Stimulated activated naive CD4-positive, alpha-beta T cell (primary cell): ENCODE measurements at places on chromosomes 7 and 10.

GRCh38 chr7:155337946-155338631 lies 40.4 kb downstream of the INSIG1 start:
- no peak for DNase-seq

DNA sequence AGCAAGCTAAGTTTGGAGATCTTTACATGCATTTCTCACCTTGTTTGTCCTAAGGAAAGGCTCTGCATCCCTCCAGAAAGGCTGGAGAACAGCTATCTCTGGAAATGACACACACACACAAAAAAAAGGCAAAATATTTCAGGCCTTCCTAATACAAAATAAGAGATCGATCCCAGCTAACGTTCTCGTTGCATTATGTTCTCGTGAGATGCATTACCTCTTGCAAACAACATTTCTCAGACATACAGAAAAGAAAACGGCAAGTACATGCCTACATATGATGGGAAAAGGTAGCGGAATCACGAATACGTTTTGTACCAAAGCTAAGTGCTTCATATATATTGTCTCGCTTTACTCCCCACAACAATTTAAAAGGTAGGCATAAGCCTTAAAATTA lies 488 bp downstream of the MTERF1 start:
- DNase-seq, result no peak

DNA sequence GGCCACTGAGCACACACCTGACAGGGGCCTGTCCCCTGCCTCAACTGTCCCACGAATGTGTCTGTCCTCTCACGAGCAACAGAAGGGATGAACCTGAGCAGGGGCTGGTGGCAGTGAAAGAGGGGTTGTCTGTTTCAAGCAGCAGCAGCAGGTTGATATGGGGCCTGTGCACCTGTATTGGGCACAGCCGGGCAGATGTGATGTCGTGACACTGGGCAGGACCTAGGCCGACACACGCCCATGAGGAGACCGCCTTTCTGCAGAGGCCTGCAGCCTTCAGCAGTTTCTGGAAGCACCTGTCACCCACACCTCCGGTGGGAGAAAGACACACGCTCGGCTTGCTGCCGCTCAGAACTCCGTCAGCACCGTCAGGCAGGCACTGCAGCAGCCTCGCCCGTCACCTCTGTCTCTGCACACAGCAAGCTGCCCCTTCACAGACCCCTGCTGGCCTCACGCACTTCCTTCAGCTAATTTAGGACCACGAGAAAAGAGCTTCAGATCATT lies 48.5 kb downstream of the AMZ1 start:
- no peak for DNase-seq

GRCh38 chr7:134122980-134123379 lies 4.2 kb upstream of the LRGUK start:
- no peak for DNase-seq

DNA sequence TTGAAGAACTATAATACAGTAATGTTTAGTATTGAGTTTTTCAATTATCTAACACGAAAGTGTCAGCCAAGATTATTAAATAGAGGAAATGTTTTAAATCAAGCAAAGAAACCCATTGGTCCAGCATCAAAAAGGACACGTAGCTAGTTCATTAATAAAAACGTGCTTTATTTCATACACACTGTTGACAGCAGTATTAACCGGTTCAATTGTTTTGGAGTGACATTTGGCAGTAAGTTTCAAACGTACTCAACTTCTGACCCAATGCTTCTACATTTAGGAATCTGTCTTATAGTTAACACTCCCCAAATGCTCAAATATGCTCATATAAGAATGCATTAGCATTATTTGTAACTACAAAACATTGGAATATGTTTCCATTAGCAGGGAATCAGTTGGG lies 41.3 kb downstream of the SLC16A12 start:
- DNase-seq, result no peak

GRCh38 chr7:70752794-70753241 lies 379.1 kb upstream of the GALNT17 start:
- DNase-seq, result no peak

- DNase-seq, result no peak
Measured at GRCh38 chr7:64599359-64599758, 36.5 kb upstream of the ZNF680 start.

GRCh38 chr7:79951415-79951814 lies 183.2 kb upstream of the GNAI1 start:
- no peak for DNase-seq

DNA sequence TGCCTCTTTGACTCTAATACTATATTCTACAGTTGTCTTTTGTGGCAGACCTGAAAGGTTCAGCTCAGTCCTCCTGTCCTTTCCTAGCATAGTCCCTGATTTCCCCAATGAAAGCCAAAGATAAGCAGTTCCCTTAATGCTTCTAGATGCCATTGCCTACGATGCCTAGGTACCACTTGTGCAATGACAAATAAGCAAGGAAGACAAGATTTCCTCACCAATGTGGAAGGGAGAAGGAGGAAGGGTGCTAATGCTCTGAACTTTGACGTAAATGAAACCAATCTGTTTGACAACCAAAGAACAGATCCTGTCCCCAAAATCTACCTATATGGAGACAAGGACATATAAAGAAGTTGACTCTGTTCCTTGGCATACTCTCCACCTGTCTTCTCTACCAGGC lies 393.3 kb downstream of the KCNMA1 start:
- no peak for DNase-seq

GRCh38 chr10:21327289-21327993 lies 198.0 kb downstream of the SKIDA1 start:
- no peak for DNase-seq

- no peak for DNase-seq
Measured at GRCh38 chr7:2575046-2575732, 16.4 kb downstream of the IQCE start.

DNA sequence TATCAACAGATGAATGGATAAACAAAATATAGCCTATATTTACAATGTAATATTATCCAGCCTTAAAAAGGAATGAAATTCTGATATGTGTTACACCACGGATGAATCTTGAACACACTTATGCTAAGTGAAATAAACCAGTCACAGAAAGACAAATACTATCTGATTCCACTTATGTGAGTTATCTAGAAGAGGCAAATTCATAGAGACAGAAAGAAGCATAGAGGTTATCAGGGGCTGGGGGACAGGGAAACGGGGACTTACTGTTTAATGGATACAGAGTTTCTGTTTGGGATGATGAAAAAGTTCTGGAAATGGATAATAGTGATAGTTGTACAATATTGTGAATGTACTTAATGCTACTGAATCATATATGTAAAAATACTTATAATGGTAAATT lies 329.9 kb downstream of the LRMDA start:
- DNase-seq, result no peak

DNA sequence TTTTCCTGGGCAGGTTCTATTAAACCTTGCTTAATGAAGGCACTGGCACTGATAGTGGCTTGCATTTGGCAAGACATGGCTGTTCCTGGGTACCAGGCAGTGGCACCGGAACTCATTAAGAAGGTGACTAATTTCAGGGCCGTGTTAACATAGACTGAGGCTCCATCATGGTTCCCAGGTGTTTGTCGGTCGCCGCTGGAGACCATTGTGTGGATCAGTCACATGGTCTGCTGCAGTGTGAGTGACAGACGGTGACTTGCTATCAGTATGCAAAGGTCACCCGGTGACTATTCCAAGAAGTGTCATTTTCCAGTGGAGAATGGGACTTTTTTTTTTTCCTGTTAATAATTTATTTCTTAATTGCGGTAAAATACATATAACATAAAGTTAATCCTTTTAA lies 106.3 kb downstream of the INSYN2A start:
- DNase-seq, result no peak

GRCh38 chr7:143960813-143961610 lies 6.4 kb downstream of the OR2F1 start:
- no peak for DNase-seq

DNA sequence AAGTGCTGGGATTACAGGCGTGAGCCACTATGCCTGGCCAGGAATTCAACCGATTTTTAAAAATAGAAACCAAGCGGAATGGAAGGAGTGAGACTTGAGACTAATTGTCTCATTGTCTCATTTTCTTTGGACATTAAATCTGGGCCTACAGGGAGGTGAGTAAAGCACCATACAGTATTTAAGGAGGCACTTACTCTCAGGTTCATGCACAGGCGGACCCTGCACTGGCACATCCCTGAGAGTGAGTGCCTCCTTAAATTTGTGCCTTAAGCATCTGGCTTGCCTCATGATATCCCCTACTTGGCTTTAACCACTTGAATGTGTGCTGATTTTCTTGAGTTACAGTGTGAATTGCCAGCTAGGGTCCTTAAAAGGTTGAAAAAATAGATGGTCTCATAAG lies 10.6 kb downstream of the UBE3C start:
- no peak for DNase-seq

GRCh38 chr7:32892521-32893206 lies 1.1 kb upstream of the KBTBD2 start:
- DNase-seq, result peak; percentile 41

DNA sequence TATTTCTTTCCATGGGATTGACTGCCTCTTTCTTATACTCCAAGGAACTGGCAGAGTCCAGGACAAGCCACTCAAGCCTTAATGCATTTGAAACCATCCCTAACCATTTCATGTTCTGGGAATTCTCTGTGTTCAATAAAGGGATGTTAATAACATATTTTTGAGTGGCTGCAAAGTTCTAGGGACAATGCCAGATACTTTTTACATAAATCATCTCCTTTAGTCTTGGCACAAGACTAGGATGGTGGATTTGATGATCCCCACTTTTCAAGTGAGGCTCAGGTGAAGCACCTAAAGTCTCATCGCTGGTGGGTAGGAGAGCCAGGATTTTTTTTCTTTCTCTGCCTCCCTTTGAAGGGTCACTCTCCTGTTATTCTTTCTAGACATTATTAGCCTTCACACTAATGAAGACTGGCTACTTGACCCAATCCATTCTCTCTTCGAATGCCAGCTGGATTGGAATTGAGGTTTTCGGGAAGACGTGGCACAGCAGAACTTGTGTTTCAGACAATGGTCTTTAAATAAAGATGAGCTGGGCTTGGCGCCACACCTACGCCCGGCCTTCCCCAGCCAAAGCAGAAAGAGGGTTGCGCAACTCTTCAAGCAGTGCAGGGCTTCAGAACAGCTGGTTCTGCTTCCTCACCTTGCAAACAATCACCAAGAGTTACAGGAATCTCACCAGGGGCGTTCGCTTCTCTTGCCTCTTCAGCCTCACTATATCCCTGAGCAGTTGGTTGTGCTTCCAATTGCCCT lies 73.8 kb upstream of the BMPER start:
- DNase-seq, result no peak
